ENCODE measurements at places on chromosomes 2 and 18.

- no peak for DNase-seq
These were observed 50.0 kb downstream of the GPD2 start for GRCh38 chr2:156486147-156486546.

DNA sequence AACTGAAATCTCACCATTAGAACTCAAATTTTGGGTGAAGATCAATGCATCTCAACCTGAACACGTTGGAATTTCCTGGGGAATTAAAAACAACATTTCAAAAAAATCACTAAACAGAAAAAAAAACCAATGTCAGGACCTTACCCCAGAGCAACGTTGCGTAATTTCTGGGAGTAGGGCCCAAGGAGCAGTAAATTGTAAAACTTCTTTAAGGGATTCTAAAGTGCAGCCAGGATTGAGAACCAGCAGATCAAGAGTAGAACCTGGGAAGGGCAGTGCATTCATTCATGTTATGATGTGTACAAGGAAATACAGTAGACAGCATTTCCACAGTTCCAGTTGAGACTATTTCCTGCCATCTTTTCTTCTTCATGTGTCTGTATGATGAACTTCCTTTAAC lies 56.9 kb downstream of the RHBDD1 start:
- DNase-seq = no peak

DNA sequence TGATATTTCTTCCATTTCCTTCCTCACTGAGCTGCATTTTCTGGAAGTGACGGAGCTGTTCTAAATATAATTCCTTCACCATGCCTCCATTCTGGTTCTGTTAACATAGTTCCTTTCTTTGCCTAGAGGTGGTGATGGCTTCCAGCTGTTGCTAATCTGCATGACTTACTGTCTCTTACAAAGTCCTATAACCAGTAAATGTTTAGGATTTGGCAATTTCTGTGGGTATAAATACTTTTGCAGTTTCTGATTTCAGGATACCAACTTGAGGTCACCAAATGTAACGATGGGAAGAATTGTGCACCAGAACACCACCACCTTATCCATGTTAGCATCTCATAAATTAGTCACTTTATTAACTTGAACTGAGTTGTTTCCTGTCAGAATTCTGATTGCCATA lies 101.7 kb upstream of the FN1 start:
- DNase-seq = peak; percentile 94

GRCh38 chr2:216104691-216105090 lies 4.5 kb upstream of the XRCC5 start:
- DNase-seq = no peak

DNA sequence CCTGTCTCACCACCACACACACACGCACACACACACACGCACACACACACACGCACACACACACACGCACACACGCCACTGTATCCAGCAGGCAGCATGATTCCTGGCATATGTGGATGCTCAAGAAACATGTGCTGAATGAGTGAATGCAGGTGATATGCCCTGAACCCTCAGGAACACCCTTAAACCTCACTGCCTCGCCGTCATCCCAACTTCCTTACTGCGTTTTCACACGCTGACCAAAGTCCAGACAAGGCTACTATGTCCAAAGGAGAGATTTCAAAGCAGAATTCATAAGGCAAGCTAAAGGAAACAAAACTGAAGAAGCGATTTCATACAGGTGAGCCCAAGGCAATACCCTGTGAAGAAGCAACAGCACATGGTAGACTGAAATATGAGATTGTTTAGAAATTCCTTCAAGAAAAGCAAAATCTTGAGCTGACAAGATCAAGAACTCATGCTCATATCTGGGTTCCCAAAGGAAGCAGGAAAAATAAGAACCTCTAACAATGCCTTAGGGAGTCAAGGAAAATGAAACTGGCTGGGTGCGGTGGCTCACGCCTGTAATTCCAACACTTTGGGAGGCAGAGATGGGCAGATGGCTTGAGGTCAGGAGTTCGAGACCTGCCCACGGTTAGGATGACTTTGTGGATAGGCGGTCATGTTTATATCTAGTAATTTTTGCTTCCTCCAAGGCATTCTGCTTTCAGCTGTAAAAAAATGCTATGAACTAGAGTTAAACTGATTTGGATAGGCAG lies 69.1 kb downstream of the TNFRSF11A start:
- DNase-seq = no peak
